Naive thymus-derived CD8-positive, alpha-beta T cell (primary cell): ENCODE measurements at places on chromosomes 13 and 19. TPM values are rescaled to one million over a fixed set of nuclear protein-coding genes. Genes with fewer than 3 reads are reported as not detected.

SLC1A5 gene
- 7.0 TPM for total RNA-seq

RAB3A gene
- 2.9 TPM for total RNA-seq

NOTCH3 gene
- total RNA-seq = 0.05 TPM

IL17D gene
- total RNA-seq = 0.22 TPM

CHST8 gene
- not detected for total RNA-seq

IL4I1 gene
- total RNA-seq = 0.85 TPM

MBD3L2 gene
- not detected for total RNA-seq

GZMM gene
- total RNA-seq = 46.9 TPM

MCEMP1 gene
- not detected for total RNA-seq

FKRP gene
- total RNA-seq = 22.8 TPM
